ENCODE measurements at places on chromosomes 6 and 20.

GRCh38 chr20:39021748-39022147, 59.6 kb downstream of the DHX35 start:
- no peak for DNase-seq

GRCh38 chr6:133411757-133412156, 170.6 kb downstream of the EYA4 start:
- DNase-seq: no peak

DNA sequence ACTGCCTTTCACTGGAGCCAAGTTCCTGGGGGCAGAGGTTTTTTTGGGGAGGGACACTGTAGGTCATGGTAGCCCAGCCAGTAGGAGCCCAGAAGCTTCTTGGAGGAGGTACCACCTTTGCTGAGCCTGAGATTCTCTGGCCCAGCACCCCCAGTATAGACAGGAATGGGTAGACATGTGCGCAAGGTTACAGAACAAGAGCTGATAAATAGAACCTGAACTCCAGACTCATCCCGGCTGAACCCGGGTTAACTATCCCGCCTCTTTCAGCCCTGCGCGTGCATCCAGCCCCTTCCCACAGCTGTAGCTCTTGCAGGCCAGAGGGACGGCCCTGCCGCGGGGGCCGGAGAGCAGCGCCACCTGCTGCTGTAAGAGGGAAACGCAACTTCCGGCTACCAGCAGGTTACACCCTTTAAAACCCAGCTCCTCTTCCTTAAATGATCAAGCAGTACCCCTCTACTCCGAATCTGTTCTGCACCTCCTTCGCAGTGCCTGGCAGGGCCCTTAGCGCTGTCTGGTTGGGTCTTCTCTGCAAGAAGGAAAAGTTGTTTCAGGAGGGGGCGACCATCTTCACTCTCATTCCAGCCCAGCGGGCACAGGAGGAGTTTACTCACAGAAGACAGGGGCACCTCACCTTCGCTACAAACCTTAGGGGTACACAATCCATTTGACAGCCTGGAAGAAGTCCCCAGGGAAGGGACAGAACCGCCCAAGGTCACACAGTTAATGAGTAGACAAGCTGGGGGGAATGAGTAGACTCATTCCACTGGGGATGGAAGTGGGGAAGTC, 7.5 kb downstream of the SRXN1 start:
- DNase-seq: peak; percentile 63

DNA sequence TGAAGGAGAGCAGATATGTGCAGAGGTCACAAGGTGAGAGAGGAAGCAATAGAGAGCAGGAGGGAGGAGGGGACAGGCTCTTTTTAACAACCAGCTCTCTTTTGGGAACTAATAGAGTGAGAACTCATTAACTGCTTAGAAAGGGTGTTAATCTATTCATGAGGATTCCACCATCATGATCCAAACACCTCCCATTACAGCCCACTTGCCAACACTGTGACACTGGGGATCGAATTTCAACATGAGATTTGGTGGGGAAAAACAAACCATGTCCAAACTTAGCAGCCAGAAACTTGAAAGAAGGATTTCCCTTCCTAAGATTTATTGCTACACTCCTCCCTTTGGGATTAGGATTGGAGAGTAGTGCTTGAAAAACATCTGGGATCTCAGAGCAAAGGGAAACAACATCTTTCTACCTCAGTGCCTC, 135.5 kb upstream of the PLCB4 start:
- DNase-seq: no peak

- no peak for DNase-seq
Measured at GRCh38 chr6:142011156-142011555, 121.6 kb upstream of the GJE1 start.

GRCh38 chr6:166395778-166396177, 13.0 kb upstream of the MPC1 start:
- DNase-seq: no peak

GRCh38 chr6:115891750-115892149, 168.9 kb downstream of the FRK start:
- DNase-seq: no peak

DNA sequence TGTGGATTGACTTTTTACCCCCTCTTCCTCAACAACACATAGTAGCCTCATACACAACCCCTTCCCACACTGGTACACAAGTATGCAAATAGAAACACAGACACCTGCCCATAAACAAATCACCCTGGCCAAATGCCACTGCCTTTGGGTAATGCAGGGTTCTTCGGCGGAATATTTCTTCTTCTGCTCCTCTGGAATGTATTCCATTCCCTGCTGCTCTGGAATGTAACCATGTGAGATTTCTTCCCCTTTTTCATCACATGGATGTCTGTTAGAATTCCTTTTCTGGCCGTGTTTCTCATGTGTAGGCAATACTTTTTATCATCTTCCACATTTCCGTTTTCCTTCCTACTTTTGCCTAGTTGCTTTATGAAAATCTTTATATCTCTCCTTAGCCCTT, 76.1 kb upstream of the TPD52L1 start:
- no peak for DNase-seq

DNA sequence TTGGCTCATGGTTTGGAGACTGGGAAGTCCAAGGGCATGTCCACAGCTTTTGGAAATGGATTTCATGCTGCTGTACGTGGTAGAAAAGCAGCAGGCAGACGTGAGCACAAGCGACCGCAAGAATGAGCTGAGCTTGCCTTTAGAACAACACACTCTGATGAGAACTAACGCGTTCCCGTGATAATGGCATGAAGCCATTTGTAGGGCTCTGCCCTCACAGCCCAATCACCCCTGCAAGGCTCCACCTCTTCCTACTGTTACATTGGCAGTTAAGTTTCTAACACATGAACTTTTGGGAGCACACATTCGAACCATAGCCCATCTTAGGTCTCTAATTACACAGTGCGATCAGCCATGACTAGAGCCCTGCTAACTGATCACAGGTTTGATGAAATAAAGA, 107.5 kb upstream of the TMEM170B start:
- DNase-seq: no peak

GRCh38 chr6:1913577-1913976, 303.9 kb downstream of the FOXC1 start:
- no peak for DNase-seq

GRCh38 chr6:79420054-79420453, 117.2 kb downstream of the LCA5 start:
- no peak for DNase-seq

GRCh38 chr20:36399147-36399968, 93.2 kb downstream of the DLGAP4 start:
- peak; percentile 30 for DNase-seq

Measured in stimulated activated CD8-positive, alpha-beta memory T cell treated with anti-CD3 and anti-CD28 coated beads, Interleukin-2, amount 100 ng/mL, for 48 hours (primary cell).